ENCODE measurements at places on chromosomes 1 and 21. TPM values are rescaled to one million over a fixed set of nuclear protein-coding genes. Genes with fewer than 3 reads are reported as not detected.

DNA sequence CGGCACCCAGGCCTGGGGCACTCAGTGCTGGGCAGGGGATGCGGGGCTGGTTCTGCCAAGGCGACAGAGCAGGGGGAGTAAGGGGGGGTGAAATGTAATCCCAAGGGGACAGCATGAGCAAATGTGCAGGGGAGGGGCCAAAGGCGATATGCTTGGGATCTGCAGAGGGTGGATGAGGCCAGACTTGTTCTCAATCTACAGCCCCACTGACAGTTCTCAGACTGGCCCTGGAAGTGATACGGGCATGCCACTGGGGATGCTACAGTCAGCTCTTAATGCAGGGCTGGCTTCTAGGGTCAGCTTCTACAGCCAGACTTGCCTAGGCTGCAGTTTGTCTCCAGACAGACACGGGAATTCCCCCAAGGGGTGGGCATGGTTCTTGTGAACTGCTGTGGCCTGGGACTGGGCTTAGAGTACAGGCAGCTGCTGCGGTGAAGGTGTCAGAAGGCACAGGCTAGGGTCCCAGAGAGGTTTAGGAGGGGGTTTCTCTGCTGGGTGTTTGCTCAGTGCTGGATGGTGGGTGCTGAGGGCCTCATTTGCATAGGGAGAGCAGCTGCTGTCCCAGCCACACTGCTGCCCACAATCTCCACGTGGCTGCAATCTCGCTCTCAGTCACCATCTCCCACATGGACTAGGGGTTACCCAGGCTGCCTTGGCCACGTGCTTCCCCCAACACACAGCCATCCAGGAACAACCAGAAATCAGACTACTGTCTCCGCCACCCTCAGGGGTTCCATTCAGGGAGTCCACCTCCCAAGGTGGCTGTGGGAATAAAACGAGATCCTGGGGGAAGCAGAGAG lies 190.1 kb downstream of the HIVEP3 start:
- DNase-seq = no peak
- H3K4me1 ChIP-seq = peaks cover 12% of the 10 kb centered on the region
- H3K27me3 ChIP-seq = no peaks in the 10 kb centered on the region
- H3K4me3 ChIP-seq = no peak overlapping the region
- H3K27ac ChIP-seq = no peak overlapping the region
- no peaks in the 10 kb centered on the region for H3K36me3 ChIP-seq

Gene CCDC28B
- total RNA-seq = 24.0 TPM

DNA sequence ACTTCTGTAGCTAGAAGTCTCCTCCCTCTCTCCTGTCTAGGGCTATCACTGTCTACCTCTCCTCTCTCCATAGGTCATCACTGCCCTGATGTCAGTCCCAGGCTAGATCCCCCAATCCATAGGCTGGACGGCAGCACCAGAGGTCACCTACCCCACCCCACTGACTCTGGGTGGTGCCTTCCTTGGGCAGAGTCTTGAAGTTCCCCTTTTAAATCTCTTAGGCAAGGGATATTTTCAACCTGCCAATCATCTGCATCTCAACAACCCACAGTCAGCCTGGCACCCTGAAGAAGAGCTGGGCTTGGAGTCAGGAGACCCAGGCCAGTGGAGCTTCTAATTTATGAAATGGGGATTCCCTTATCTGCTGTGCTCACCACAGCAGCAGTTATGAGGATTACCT lies 13.2 kb downstream of the MYBPH start:
- no peaks in the 10 kb centered on the region for H3K36me3 ChIP-seq
- H3K4me3 ChIP-seq = no peak overlapping the region
- DNase-seq = no peak
- no peaks in the 10 kb centered on the region for H3K4me1 ChIP-seq
- H3K27ac ChIP-seq = no peak overlapping the region

Gene SPOCD1
- 0.44 TPM for total RNA-seq

DNA sequence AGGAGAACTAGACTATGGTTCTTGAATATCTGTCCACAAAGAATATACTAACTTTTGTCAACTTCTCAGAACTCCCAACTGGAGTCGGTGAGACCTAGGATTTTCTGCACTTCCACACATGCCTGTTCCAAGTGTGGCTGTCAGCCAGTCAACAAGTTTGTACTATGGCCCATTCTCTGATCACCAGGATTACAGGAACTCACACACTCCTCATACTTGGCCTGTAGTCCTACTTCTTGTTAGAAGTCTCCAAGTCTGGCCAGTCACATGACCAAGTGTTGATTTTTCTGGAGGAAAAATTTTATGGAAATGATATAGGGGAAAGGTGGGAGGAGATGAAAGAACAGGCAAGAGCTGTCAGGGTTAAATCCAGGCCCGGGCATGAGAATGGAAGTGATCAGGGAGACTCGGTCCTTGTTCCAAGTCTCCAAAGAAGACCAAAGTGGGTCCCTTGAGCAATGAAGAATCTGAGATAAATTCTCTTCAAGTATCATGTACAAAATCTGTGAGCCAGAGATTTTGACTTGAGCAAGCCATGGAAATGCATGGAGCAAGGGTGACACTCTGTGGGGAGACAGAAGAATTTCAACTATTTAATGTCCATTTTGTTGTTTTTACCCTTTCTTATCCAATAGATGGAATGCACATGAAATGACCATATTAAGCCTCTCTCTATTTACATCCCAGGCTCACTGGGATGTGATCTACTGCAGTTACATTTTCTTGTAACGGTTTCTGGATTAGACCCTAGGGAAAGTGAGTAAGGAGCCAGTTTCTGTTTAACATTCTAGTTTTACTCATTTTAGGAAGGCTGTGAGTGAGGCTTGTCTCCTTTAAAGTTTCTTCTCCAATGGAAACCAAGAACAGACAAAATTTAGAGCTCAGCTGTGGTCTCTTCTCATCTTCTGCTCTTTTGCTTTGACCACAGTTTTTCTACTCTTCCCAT lies 320.9 kb downstream of the ASTN1 start:
- no peak for DNase-seq
- no peaks in the 10 kb centered on the region for H3K36me3 ChIP-seq
- peaks cover 6% of the 10 kb centered on the region for H3K27me3 ChIP-seq
- H3K4me1 ChIP-seq = no peaks in the 10 kb centered on the region
- H3K27ac ChIP-seq = no peak overlapping the region

DNA sequence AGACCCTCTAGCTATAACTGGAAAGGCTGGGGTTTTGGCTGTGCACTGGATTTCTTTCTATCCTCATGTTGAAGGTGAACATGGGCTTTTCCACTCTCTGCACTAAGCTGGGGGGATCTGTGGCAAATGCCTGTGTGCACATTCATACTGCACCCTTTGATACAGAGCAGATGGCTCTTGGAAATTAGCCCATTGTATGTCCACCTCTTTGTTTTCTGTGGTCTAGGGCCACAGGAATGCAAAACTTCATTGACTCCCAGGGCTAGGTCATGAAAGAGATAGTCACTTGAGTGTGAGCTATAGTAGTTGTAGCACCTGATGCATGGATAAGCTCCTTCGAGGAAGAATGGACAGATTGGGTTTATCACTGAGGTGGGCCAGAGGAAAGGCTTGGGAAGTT lies 5.7 kb upstream of the OR14A16 start:
- H3K36me3 ChIP-seq = no peaks in the 10 kb centered on the region
- H3K27ac ChIP-seq = no peak overlapping the region
- no peaks in the 10 kb centered on the region for H3K27me3 ChIP-seq
- H3K4me3 ChIP-seq = no peak overlapping the region

Gene TTF2
- total RNA-seq = 18.6 TPM

Gene BSND
- total RNA-seq = not detected

Gene OLFML3
- total RNA-seq = 37.0 TPM

Gene FCRL1
- total RNA-seq = not detected

DNA sequence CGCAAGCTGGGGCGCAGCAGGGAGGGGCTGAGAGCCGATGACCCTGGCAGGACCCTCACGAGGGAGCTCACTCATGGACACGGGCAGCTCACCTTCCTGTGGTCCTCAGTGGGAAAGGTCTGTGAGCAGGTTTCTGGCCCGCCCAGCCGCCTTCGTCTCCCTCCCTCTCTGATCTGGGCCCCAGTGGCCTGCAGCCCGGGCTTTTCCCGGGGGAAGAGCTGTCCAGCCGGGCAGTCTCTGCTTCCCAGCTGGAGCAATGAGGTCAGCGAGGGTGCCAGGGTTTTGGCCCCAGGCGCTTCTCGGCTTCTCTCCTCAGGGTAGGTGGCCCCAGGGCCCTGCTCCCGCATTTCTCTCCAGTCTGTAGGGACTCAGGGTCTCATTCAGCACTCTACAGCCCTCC lies 22.2 kb upstream of the ARHGEF16 start:
- H3K27me3 ChIP-seq = no peaks in the 10 kb centered on the region
- H3K4me3 ChIP-seq = no peak overlapping the region
- peaks cover 3% of the 10 kb centered on the region for H3K4me1 ChIP-seq
- H3K36me3 ChIP-seq = no peaks in the 10 kb centered on the region
- DNase-seq = no peak

Gene PPIAL4G
- not detected for total RNA-seq

Gene GALE
- total RNA-seq = 20.0 TPM

GRCh38 chr1:109910123-109910962 lies at the start of gene CSF1:
TSS of gene CSF1 (plus strand) at chr1:109910849. CDS start at chr1:109911024, 175 bp downstream.
- no peaks in the 10 kb centered on the region for H3K36me3 ChIP-seq
- H3K4me3 ChIP-seq = peak within 1 kb of the TSS; percentile 88
- H3K4me1 ChIP-seq = peaks cover 48% of the 10 kb centered on the region
- H3K27me3 ChIP-seq = peaks cover 3% of the 10 kb centered on the region

DNA sequence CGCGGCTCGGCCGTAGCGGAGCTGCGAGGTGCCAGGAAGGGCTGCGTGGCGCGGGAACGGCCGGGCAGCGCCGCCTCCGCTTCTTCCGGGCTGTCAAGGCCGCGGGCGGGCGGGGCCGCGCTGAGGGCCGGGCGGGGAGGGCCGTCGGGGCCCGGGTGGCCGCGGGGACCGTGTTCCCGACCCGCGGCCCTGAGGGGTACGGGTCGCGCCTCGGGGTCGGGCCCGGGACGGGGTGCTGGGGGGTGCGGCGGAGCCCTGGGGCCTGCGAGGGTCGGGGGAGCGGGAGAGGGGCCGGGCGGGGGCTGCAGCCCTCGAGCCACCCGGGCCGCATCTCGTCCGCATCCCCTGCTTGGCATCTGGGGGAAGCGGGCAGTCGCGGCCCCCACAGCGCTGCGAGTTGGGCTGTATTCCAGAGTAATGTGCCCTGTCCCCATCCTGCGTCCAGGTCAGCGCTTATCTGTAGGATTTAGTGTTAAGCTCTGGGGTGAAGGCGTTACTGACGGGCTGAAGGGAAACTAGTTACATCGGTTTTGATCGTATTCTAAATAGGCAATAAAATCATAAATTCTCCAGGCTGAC lies 379 bp downstream of the RER1 start:
- peak overlapping the region; percentile 82 for H3K4me3 ChIP-seq
- H3K36me3 ChIP-seq = peaks cover 10% of the 10 kb centered on the region
- peaks cover 31% of the 10 kb centered on the region for H3K4me1 ChIP-seq
- DNase-seq = no peak

Gene NTMT2
- total RNA-seq = not detected

Gene CHD5
- 0.16 TPM for total RNA-seq

DNA sequence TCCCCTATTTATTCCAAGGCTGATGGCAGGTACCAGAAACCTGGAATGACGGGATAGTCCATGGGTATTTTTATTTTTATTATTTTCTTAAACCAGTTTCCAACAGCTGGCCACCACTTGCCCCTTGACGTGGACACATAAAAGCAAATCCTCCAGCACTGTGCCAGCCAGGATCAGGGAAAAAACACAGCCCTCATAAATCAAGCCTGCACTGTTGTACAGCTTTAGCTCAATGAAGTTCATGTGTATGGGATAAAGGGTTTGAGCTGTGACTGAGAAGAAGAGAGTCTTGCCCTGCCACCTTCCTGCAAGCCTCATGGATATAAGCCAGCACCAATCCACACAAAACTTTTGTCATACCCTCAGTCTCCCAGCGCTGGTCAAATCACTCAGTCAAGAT lies 303.8 kb upstream of the SPAG17 start:
- DNase-seq = no peak
- H3K4me3 ChIP-seq = no peak overlapping the region
- H3K4me1 ChIP-seq = no peaks in the 10 kb centered on the region
- H3K27ac ChIP-seq = no peak overlapping the region
- H3K36me3 ChIP-seq = no peaks in the 10 kb centered on the region
- peaks cover 2% of the 10 kb centered on the region for H3K27me3 ChIP-seq

DNA sequence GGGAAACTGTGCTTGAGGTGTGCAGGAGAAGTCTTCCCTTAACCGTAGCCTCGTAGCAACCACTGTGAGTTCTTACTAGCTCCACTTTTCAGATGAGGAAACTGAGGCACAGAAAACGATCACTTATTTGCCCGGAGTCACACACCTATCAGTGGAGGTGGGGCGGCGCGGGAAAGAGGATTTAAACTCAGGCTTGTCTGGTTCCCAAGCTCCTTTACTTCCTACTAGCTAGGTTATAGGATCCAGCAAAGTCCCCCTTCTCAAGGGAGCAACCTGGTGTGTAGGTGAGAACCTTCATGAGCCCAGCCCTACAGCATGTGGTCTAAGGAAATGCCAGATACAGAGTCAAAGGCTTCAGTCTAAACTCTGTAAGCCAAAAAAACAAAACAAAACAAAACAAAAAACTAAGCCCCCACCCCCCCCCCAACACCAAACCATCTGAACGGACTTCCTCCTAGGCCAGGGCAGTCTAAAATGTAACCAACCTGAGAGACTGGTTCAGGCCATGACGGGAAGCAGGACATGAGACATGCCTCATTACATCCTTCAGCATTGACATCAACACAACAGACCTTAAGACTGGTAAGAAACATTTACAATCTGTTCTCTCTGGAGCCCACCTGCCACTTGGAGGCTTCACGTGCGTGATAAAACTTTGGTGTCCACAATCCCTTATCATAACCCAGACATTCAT lies 709 bp upstream of the FBXO42 start:
- H3K27me3 ChIP-seq = no peaks in the 10 kb centered on the region
- H3K4me3 ChIP-seq = peak overlapping the region; percentile 95
- no peak for DNase-seq
- peaks cover 34% of the 10 kb centered on the region for H3K4me1 ChIP-seq
- H3K27ac ChIP-seq = peak overlapping the region; percentile 92
- no peaks in the 10 kb centered on the region for H3K36me3 ChIP-seq

- no peaks in the 10 kb centered on the region for H3K36me3 ChIP-seq
- H3K27me3 ChIP-seq = peaks cover 78% of the 10 kb centered on the region
- DNase-seq = no peak
- peaks cover 5% of the 10 kb centered on the region for H3K4me1 ChIP-seq
- H3K27ac ChIP-seq = no peak overlapping the region
- no peak overlapping the region for H3K4me3 ChIP-seq
Observed at GRCh38 chr1:58573138-58573537, 3.9 kb downstream of the TACSTD2 start.

DNA sequence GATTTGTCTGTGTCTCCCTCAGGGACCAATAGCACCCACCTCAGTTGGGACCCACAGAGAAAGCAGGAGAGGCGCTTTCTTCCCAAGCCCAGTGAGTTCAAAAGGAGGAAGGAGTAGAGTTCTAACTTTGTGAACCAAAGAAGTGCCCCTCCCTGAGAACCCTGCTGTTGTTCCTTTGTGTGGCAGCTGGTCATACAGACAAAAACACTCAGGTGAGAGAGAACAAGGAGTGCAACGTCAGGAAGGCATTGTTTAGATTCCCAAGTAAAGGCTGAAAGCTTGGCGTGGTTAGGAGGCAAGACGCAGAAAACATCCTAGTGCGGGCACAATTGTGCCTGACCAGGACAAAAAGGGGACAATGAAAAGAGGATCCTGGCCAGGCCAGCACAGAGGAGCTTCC lies 654.6 kb downstream of the KIF26B start:
- no peak overlapping the region for H3K4me3 ChIP-seq
- no peaks in the 10 kb centered on the region for H3K4me1 ChIP-seq
- no peak overlapping the region for H3K27ac ChIP-seq
- H3K36me3 ChIP-seq = no peaks in the 10 kb centered on the region
- H3K27me3 ChIP-seq = no peaks in the 10 kb centered on the region
- peak; percentile 34 for DNase-seq
